NCI-H460 (cell line): ENCODE measurements at places on chromosomes 7 and 10. TPM values are rescaled to one million over a fixed set of nuclear protein-coding genes. Genes with fewer than 3 reads are reported as not detected.

TBRG4 gene
- 113 and 125 TPM in 2 replicates for total RNA-seq

PRR15 gene
- not detected in 2 replicates for total RNA-seq

KEL gene
- 0.59 TPM in 1 of 2 replicates, not detected in the other for total RNA-seq

XRCC2 gene
- total RNA-seq, result 9.4 and 12.3 TPM in 2 replicates

GRCh38 chr7:53984776-53985175 is 557.4 kb upstream of the VSTM2A start:
- no peak for DNase-seq

GRCh38 chr10:5195727-5196374 is 786 bp upstream of the AKR1C4 start:
- no peak for DNase-seq

GRCh38 chr7:39530971-39531370 is 35.2 kb upstream of the YAE1 start:
- no peak for DNase-seq

DNA sequence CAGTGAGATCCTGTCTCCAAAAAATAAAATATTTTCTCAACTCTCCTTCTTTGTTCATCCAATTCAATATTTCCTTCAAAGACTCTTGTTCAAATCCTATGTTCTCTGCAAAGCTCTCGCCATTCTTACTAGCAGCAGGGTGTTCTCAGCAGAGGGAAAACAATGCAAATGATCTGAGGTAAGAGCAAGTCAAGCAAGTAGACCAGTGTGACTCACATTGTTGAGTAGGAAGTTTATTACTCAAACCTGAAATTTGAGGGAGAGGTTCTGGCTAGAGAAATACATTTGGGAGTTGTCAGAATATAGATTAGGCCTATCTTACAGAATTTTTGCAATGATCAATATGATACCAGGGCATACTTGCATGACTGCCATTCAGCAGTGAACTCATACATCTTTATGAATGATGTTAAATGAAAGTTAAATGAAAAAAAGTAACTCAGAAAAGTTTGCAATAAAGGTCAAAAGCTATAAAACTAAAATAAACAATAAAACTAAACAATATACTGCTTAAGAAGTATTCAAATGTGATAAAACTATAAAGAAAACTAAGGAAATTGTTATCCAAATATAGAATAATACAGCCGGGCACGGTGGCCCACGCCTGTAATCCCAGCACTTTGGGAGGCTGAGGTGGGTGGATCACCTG is 5.8 kb downstream of the IDE start:
- DNase-seq, result no peak

- DNase-seq, result no peak
Measured at GRCh38 chr7:74185636-74186035, 11.5 kb downstream of the EIF4H start.

- no peak for DNase-seq
Measured at GRCh38 chr7:30909431-30909830, 2.2 kb upstream of the AQP1 start.

DNA sequence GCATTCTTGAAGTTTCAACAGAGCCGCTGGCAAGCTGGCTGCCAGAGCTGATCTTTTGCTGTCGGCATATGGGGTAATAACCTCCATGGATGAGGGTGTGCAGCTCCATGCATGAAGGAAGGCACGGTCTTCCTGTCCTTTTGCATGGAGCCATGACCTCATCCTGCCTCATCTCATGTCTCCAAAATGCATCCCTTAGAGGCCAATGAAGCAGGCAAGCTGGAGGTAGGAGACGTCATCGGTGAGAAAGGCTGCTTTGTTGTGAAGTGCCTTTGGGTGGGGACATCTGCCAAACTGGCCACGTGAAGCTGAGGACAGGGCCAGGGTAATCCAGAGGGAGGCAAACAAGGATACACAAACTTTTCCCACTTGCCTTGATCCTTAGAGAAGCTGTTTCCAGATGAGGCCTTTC is 161.5 kb upstream of the TBX20 start:
- DNase-seq, result no peak

GRCh38 chr10:52100011-52100547 is 214.0 kb upstream of the DKK1 start:
- DNase-seq, result no peak

- no peak for DNase-seq
Measured at GRCh38 chr7:154748089-154748786, 254.7 kb downstream of the PAXIP1 start.

DNA sequence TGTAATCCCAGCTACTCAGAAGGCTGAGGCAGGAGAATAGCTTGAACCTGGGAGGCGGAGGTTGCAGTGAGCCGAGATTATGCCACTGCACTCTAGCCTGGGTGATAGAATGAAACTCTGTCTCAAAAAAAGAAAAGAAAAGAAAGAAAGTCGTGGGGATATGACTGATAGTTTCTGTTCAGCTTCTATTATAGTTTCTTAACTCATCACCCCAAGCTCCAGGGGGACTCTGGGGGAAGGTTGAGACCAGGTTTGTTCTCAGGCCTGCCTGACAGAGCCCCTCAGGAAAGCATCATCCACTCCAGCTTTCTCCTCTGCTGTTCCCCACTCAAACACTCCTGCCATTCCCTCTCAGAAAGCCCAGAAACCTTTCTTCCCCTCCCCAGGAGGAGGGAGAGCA is 542.4 kb upstream of the GALNT17 start:
- no peak for DNase-seq

- no peak for DNase-seq
Measured at GRCh38 chr7:124062171-124062570, 29.3 kb upstream of the TMEM229A start.

DNA sequence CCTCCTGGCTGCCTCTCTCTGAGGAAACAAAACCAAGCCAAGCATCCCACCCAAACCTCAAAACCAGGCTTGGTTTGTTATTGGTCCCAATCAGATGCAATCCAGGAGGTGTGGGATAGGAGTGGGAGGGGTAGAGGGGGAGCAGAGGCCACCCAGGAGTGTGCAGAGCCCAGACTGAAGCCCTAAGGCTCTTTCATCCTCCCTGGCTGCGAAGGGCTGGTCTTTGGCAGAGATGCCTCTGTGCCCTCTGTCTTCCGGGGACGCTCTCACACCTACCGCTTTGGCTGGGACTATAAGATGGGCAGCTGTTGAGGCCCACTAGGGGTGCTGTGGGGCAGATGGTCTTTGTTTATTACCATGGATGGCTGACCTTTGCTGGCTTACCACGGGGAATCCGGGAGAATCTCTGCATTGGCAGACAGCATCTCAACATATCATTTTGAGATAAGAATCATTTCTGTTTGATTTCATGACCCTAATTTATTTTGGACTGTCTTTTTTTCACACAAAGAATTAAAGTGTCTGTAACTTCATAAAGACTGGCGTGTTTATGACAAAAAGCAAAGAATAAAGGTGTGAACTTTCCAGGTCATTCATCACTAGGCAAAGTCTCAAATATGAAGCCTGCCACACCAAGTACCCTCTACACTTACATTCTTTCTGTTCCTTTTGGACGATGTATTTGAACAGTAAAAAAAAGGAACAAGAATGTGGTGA is 6.5 kb upstream of the DENND2A start:
- peak; percentile 49 for DNase-seq

DNA sequence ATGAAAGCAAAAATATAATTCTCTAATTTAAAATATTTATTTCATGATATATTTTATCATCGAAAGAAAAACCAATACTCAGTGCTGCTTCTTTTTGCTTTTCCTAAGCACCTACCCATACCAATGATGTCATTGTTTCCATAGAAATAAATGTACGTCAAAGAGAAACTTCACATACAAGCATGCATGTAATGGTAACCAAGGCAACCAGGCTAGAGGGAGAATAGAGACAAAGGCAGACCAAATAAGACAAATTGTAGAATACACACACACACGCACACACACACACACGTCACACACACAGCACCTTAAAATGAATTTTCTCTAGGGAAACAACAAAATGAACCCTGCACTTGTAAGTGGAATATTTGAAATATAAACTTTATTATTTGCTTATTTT is 75.5 kb downstream of the MACC1 start:
- peak; percentile 85 for DNase-seq

DNA sequence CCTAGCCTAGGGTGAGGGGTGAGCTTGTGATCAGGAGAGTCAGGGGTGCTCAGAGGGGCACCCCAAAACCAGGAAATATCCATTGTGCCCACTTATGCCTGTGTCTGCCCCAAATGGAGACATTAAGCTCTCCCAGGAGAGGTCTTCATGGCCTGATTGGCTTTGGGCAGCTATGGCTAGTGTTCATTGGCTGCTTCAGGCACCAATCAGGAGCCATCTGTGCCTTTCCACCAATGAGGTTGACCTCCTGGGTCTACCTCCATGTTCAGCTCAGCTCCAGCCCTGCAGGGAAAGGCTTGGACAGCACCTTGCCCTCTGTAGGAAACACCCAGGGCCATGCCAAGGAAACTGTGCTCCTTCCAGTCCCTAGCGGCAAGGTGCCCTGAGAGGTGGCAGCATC is 23.9 kb upstream of the HSPB1 start:
- no peak for DNase-seq

GRCh38 chr7:51630933-51631332 is 314.3 kb upstream of the COBL start:
- DNase-seq, result no peak

GRCh38 chr7:6171532-6172223 is 100.7 kb downstream of the CYTH3 start:
- DNase-seq, result no peak

DNA sequence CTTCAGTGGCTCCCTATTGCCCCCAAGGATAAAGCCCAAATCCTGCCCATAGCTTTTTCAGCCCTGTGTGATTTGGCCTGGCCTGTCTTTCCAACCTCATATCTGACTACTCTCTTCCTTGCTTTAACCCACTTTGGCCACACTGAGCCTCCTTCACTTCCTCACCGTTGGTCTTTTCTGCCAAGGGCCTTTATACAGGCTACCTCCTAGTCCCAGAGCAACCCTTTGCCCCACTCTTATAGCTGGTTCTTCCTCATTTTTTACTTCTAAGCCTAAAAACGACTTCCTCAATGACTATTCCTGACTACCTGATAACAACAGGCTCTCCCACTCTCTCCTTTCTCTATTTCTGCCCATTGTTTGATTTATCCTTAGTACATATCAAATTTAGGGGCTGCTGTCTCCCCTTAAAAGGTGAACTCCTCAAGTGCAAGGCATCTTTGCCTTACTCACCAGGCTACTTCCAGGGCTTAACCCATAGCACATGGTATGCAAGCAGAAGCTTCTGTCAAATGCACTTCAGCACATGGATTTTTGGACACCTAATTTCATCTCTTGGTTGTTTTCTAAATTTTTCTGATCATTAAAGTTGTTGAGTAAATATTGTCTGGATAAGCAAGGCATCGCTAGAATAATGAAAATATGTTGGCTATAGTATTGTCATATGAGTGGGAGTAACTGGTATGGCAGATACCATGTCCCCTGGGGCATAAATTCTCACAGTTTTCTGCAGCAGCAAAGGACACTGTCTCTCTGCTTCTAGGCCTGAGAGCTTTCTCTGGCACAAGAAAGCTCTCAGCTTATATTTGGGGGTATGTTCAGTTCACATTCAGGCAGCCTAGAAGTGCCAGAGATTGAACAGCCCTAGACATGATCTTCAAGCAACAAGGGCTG is 201.5 kb upstream of the GPR26 start:
- DNase-seq, result no peak

- no peak for DNase-seq
Measured at GRCh38 chr7:5699467-5700384, 81.7 kb downstream of the RNF216 start.

- no peak for DNase-seq
Measured at GRCh38 chr7:132547821-132548220, 28.4 kb downstream of the PLXNA4 start.

DNA sequence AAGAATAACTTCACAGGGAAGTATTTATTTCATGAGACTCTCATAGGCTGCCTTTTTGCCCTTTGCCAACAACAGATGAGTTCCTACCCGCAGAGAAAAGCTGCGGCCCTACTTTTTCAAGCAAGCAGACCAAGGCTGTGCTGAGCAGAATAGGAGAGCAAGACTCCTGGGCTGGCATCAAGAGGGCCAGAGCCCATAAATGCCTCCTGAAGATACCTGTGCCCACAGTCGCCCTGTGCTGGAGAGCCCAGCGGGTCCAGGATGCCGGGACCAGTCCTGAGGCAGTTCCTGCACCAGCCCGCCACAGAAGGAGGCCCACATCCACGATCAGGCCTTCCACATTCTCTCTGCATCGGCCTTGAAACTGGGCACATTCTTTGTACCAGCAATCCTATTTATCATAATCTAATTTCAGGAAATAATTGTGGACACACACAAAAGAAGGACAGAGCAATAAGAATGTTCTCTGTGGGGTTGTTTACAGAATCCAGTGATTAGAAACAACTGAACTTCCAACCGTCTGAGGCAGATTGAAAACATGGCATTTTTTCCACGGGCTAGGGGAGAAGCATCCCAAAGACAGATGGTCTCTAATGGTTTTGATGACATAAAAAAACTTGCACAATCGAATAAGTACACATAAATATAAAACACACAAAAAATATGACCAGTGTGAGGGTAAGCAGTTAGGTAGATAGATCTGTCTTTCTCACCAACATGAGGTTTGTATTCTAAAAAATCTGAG is 95.6 kb downstream of the CPXM2 start:
- DNase-seq, result no peak

GRCh38 chr10:53537508-53537907 is 764.9 kb upstream of the MBL2 start:
- peak; percentile 12 for DNase-seq

GRCh38 chr10:110828525-110828924 is 43.2 kb upstream of the PDCD4 start:
- DNase-seq, result no peak

DNA sequence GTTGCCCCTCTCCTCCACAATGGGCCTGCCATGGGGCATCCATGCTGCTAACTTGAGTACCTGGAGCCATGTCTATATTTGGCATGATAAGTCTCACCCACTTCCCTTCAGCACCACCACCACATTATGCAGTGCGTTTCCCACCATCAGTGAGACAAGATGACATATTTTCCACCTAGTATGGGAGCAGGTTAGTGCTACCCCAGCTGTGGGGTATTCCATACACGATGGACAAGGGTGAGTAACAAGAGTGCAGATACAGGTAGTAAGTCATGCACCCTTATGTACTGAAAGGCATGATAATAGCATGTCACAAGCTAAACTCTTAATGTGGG is 21.2 kb upstream of the OR2AE1 start:
- DNase-seq, result no peak

DNA sequence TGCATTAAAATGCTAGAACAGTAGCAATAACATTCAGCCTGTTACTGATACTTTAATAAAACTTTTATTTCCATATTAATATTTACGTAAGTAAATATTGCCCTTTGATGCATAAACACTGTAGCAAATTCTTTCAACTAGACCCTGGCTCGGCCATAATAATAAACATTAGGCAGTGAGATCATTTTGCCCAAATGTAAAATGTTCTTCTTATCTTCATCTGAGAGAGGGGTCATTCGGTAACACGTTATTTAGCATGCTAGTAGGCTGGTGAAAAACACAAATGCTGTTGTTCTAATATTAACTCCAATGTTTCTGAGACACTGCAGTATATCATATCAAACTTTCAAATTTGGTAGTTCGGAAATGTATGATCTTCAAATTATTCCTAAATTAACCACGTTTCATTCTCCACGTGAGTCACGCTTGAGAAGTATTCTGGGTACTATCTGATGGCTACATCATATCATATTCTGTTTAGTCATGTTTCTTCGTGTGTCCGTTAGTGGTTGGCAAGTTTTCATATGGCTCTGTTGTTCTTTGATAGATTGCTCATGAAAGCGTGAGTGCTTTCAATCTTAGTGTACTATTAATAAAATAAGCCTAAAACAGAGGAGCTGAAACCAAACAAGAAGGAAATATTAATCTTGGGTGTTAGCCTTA is 145.8 kb downstream of the NSUN6 start:
- DNase-seq, result no peak
